ENCODE measurements at places on chromosomes 2 and 18.

GRCh38 chr2:64380853-64381527 is 73.0 kb upstream of the LGALSL start:
- DNase-seq: no peak

GRCh38 chr2:124805060-124805459 is 780.0 kb downstream of the CNTNAP5 start:
- DNase-seq: no peak

- no peak for DNase-seq
Measured at GRCh38 chr2:88442061-88442460, 10.4 kb downstream of the FOXI3 start.

DNA sequence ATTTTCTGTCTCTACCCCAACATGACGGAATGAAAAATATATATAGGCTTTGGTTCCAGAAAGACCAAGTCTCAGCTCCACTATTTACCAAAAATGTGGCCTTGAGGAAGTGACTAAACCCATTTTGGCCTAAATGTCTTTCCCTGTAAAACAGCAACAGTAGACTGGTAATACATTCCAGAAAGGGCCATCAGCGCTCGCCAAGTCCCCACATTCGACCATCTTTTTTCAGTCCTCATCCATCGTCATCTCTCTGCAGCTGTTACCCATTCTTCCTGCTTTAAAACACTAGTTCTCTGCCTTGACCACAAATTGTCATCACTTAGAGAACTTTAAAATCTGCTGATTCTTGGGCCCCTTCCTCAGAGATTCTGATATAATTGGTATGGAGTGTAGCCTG is 183.8 kb upstream of the CTAGE1 start:
- DNase-seq: no peak

GRCh38 chr2:8625399-8626300 is 56.2 kb upstream of the ID2 start:
- DNase-seq: no peak

- DNase-seq: no peak
Measured at GRCh38 chr18:62069556-62069955, 117.3 kb downstream of the PIGN start.

DNA sequence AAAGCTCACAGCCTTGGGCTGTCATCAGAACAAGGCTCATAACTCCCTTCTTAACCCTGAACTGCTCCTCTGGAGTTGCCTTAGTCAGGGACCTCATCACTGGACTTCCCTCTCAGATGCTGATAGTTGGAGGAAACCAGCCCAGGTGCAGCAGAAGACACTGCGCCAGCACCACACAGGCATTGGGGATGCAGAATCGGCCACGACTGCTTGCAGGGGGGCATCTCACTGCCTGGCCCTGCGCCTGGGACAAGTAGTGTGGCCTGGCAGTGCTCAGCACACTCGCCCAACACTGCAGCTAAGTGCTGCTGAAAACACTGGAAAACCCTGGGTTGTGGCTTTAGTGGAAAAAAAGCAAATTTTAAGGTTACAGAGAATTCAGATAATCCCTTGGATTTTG is 68.7 kb downstream of the NCK2 start:
- no peak for DNase-seq

DNA sequence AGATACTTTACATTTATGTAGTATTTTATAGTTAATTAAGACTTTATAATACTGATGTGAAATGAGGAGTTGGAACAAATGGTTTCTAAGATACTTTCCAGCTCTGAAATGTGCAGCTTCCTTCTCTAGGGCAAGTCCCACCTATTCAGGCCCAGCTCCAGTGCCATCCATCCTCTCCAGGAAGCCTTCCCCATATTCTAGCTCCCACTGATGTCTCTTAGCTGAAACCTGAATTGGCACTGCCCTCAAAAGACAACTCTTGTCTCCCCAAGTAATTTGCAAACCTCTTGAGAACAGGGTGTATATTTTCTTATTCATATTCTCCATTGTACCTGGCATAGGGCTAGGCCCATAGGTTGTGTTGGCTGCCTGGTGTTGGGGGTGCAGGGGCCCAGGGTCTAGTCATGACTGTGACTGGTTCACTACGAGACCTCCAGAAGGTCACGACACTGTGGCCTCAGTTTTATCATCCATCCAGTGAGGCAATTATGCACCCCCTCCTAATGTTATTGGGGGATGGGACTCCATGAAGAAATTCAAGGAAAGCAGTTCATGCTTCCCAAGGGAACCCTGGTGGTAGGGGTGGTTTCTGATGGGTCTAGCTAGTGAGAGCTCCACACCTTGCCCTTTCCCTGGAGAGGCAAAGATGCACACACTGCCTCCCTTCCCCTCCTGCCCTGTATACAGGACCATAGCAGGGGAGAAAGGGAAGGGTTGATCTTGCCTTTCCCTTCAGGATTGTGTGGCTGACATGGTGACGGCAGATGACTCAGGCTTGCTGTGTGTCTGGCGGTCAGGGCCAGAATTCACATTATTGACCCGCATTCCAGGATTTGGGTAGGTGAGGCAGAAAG is 2.8 kb downstream of the WDR54 start:
- DNase-seq: no peak

DNA sequence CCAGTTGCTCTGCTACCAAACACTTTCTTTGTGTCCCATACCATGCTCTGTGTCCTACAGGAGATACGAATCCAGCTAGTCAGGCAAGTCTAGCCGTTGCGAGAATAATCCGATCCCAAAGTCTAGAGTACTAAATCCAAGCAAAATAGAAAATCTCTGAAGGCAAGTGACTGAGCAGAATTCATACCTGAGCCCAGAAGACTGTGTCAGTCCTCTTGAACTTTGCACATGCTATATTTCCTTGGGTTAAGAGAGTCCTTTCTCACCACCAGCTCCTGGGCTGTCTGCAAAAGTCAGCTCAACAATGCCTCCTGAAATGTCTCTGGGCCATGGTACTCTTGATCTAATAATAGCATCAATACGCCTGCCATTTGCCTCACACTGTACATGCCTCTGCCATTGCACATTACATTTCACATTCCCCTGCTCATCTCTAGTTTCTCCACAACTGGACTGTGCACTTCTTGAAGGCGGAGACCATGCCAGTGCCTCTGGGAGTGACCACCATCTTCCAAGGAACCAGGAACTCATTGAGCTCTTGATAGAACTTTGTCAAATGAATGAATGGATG is 265.8 kb upstream of the ID2 start:
- DNase-seq: no peak

DNA sequence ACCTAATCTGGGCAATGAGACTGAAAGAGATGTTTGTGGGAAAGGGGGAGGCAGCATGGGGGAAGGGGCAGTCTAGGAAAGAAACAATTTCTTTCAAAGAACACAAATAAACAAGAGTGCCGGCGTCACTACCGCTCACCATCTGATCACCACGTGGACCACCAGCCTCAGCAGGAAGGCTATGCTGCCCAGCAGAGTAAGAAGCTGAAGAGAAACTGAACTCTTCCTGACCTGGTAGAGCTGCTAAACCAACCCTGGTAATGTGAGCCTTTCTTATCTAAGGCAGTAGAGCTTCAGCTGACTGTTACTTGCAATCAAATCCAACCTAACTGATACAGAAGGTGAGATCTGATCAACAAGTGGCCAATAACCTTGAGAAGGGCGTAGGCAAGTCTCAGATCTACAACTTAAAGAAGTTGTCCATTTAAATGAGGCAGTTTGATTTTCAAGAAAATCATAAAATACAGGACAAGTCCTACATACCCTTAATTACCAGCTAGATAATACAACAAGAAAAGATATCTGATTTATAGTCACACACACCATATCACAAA is 44.2 kb upstream of the SPTBN1 start:
- no peak for DNase-seq

DNA sequence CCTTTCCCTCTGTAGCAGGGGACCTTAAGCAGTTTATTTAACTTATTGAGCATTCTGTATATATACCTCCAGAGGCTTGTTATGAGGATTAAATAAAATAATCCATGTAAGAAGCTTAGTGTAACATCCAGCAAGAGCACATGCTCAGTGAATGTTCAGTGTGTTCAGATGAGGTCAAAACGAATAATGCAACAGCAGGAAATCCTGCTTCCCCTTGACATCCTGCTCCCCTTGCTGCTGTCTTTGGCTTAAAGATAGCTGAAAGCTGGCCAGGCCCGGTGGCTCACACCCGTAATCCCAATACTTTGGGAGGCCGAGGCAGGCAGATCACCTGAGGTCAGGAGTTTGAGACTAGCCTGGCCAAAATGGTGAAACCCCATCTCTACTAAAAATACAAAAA is 68.7 kb downstream of the COL4A4 start:
- no peak for DNase-seq

DNA sequence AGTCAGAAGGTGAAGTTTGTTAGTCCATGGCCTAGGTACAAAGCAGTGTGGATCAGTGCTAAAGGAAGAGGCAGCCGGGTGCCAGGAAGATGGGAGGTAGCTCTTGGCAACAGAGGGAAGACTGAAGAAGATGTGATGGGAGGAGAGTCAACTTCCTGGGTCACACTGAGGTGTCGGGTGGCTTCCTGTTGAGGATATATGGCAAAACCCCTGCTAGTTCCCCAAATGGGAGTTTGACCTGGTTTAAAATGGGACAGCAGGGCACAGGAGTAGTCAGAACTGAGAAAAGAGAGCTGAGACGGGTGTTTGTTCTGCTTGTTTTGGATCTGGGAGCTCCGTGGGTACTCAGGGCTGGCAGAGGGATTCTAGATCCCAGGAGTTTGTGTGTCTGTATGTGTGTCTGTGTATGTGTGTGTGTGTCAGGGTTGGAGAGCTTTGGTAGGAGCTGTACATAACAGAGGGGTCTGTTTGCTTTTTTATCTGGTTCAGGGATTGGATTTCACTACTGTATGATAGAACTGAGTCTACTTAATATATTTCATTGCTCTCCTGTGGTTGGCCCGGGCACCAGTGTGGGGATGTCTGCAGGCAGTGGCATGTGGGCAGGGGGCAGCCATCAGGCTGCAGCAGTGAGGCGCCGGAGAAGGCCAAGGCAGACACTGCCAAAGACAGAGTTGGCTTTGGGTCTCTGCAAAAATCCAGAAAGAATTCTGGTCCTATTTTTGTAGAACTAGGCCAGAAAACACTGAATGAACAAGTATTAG is 17.1 kb downstream of the MXD1 start:
- no peak for DNase-seq

DNA sequence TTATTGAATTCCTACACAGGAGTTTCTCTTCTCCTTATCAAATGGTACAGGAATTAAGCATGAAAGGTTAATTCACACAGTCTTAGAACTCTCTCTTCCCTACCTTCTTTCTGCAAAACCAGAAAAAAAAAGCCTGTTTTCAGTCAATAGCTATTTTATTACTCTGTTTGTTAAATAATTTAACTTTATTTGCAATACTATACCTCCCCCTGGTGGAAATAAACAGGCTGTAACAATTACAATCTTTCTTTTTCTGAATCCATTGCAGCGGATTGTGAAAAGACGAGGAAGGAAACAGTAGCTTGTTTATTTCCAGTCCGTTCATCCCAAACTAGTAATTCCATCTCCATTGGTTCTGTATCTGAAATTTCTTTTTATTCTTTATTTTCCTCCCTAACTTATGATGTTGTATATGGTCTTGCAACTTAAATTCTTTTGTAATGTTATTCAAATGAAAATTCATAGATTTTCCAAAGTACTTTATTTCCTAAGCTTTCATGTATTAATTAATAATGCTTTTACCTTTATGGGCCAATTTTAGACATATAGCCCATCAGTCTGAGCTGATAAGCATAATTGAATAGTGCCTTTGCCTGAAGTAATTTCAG is 165.2 kb downstream of the SH3BP4 start:
- peak; percentile 7 for DNase-seq

DNA sequence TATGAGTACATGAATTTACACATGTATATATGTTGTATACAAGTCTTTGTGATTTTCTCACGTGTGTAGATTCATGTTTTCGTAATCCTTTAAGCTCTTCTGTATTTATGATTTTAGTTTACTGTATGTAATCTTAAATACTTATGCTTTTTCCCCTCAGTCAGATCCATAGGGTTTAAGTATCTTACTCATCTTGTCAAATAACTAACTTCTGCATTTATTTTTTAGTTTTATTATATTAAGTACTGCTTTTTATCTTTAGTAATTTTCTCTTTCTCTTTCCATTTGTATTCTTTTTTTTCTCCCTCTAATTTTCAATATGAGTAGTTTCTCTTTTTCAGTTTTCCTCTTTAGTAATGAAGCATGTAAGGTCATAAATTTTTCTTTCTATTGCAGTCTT is 179.4 kb downstream of the LCLAT1 start:
- no peak for DNase-seq

DNA sequence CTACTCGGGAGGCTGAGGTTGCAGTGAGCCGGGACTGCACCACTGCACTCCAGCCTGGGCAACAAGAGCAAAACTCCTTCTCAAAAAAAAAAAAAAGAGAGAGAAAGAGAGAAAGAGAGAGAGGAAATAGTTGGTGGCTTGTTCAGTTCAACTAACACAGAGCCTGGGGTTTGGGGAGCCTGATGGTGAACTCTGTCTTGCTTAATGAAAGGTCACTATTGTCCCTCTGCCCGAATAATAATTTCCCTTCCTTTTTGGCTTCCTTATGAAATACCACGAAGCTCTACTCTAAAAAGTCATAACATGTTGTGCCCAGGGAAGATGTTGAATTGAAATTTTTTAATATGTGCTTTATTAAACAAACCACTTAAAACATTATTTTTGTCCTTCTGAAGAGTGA is 17.3 kb downstream of the BCL2 start:
- no peak for DNase-seq
